Osteocyte (in vitro differentiated cells): ENCODE measurements at places on chromosomes 3 and 15. TPM values are rescaled to one million over a fixed set of nuclear protein-coding genes. Genes with fewer than 3 reads are reported as not detected.

RABL3 gene
- 17.4 and 22.2 TPM in 2 replicates for total RNA-seq

IP6K2 gene
- 101 and 104 TPM in 2 replicates for total RNA-seq

ITGA11 gene
- 1,149 and 1,161 TPM in 2 replicates for total RNA-seq

HRH1 gene
- total RNA-seq: 28.6 and 30.3 TPM in 2 replicates

OXSM gene
- total RNA-seq: 7.7 and 8.3 TPM in 2 replicates

DNA sequence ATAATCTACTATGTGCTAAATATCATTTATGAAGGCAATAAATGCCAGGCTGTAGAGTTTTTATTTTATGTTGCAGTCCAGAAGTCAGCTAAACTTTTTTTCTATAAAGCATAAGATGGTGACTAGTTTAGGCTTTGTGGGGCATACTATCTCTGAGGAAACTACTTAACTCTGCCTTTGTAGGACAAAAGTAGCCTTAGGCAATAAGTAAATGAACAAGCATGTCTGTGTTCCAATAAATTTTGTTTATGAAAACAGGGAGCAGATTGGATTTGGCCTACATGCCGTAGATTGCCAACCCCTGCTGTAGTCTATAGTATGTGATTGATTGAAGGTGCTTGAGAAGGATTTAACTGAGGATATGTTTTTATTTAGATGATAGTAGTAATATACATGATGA is 502.5 kb upstream of the NAALADL2 start:
- H3K36me3 ChIP-seq: no peaks in the 10 kb centered on the region
- DNase-seq: no peak
- H3K27me3 ChIP-seq: no peaks in the 10 kb centered on the region
- no peak overlapping the region for H3K27ac ChIP-seq
- H3K4me1 ChIP-seq: peaks cover 6% of the 10 kb centered on the region

GRCh38 chr15:68797191-68797590 is 23.5 kb downstream of the ANP32A start:
- H3K27me3 ChIP-seq: no peaks in the 10 kb centered on the region
- peak overlapping the region; percentile 56 for H3K27ac ChIP-seq
- H3K36me3 ChIP-seq: peaks cover 7% of the 10 kb centered on the region
- peaks cover 46% of the 10 kb centered on the region for H3K4me1 ChIP-seq

GRCh38 chr15:66224946-66225345 is 28.6 kb downstream of the MEGF11 start:
- H3K4me1 ChIP-seq: no peaks in the 10 kb centered on the region
- peaks cover 40% of the 10 kb centered on the region for H3K27me3 ChIP-seq
- no peak overlapping the region for H3K4me3 ChIP-seq
- no peak for DNase-seq
- no peaks in the 10 kb centered on the region for H3K36me3 ChIP-seq
- no peak overlapping the region for H3K27ac ChIP-seq

DNA sequence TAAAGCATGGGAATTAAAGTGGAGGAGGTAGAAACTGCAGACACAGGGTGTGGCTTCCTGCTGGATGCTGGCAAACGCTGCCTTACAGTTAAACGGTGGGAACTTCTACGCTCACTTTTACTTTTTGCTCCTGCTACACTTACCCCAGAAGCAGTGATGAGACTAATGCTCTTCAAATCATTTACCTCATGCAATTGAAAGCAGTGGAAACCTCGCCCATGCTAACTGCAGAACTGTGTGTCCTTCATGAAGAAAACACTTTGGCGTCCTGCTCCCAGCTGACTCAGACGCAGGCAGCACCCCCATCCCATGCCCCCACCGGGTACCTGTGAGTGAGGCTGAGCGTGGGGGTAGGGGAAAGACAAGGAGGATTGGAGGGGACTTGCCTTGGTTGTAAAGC is 31.8 kb downstream of the UPK1B start:
- H3K36me3 ChIP-seq: peaks cover 20% of the 10 kb centered on the region
- no peaks in the 10 kb centered on the region for H3K27me3 ChIP-seq
- H3K27ac ChIP-seq: peak overlapping the region; percentile 39
- peaks cover 19% of the 10 kb centered on the region for H3K4me1 ChIP-seq
- DNase-seq: no peak

- no peak overlapping the region for H3K4me3 ChIP-seq
- DNase-seq: no peak
- H3K36me3 ChIP-seq: no peaks in the 10 kb centered on the region
- peaks cover 2% of the 10 kb centered on the region for H3K4me1 ChIP-seq
- peaks cover 46% of the 10 kb centered on the region for H3K27me3 ChIP-seq
These were observed 53.3 kb downstream of the GJD2 start for GRCh38 chr15:34701536-34701935.

DNA sequence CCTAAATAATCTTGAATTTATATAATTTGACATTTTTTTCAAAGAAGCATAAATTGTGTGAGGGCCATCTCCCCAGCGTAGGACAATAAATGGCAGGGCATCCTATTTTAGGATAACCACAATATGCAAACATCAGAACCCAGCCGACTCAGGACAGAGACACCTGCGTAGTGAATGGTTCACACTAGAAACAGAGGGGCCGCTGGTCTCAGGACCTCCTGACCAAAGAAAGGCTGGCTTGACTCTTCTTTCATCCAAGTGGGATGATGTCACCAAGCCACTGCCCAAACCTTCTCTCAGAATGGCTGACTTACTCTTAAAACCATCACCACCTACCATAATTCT is 162.1 kb downstream of the FOXP1 start:
- no peak overlapping the region for H3K27ac ChIP-seq
- no peaks in the 10 kb centered on the region for H3K36me3 ChIP-seq
- no peak overlapping the region for H3K4me3 ChIP-seq

DNA sequence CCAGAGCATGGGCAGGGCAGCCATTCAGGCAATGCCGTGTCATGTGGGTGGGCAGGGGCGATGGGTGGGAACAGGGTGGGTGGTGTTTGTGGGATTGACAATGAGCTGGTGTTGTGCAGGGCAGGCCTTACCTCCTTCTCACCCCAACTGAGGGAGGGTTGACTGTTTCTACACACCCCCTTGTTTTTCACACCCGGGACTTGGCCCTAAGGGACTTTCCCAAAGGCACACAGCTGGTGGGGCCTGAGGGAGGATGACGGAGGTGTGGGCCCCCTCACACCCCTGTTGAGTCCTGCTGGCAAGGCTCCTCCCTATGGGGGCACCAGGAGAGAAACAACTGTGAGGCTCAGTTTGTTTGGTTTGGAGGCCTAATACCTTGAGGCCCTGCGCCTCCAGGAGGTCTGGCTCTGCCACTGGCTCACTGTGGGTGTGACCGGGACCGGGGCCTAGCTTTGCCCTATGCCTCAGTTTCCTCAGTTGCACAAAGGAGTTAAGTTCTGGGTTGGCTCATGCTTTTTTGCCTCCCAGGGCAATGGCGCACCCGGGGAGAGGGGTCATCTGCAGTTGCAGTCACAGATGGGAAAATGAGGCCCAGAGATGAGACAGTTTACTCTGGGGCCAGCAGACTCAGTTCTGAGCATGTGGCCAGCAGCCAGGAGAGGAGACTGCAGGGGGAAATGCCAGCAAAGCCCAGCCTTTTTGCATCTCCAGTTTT is 5.1 kb upstream of the DNAH1 start:
- no peaks in the 10 kb centered on the region for H3K4me1 ChIP-seq
- no peak overlapping the region for H3K27ac ChIP-seq
- no peak for DNase-seq
- peaks cover 3% of the 10 kb centered on the region for H3K36me3 ChIP-seq
- H3K27me3 ChIP-seq: no peaks in the 10 kb centered on the region

- DNase-seq: no peak
- peak overlapping the region; percentile 92 for H3K27ac ChIP-seq
- H3K36me3 ChIP-seq: no peaks in the 10 kb centered on the region
- H3K27me3 ChIP-seq: no peaks in the 10 kb centered on the region
- peaks cover 36% of the 10 kb centered on the region for H3K4me1 ChIP-seq
These were observed 1.3 kb downstream of the TTBK2 start for GRCh38 chr15:42919308-42919707.

GRCh38 chr3:58084788-58085543 is 76.7 kb downstream of the FLNB start:
- peaks cover 10% of the 10 kb centered on the region for H3K4me1 ChIP-seq
- DNase-seq: no peak
- H3K36me3 ChIP-seq: peaks cover 13% of the 10 kb centered on the region
- no peak overlapping the region for H3K27ac ChIP-seq
- no peak overlapping the region for H3K4me3 ChIP-seq

DNA sequence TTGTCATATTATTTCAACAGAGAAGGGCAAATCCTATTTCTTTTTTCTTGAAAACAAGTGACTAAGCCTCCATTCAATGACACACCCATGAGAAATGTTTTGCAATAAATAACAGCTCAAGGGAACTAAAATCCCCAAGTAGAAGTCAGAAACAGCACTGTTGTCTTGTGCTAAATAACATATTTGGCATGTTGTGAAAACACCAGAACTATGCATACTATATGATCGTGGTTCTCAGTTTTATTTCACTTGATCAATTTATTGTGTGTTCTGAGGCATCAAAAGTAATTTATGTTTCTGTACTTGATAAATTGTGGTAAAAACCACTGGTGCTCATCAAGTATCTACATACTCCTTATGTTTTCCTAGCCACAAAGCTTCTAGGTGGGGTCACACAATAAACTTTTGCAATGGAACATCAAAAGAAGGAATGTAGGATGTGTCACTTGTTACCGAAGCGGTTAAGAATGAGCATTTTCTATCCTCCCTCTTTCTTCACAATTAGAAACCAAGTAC is 691.7 kb upstream of the CBLB start:
- no peaks in the 10 kb centered on the region for H3K36me3 ChIP-seq
- H3K4me3 ChIP-seq: no peak overlapping the region
- H3K27me3 ChIP-seq: no peaks in the 10 kb centered on the region
- peak overlapping the region; percentile 0 for H3K27ac ChIP-seq

DNA sequence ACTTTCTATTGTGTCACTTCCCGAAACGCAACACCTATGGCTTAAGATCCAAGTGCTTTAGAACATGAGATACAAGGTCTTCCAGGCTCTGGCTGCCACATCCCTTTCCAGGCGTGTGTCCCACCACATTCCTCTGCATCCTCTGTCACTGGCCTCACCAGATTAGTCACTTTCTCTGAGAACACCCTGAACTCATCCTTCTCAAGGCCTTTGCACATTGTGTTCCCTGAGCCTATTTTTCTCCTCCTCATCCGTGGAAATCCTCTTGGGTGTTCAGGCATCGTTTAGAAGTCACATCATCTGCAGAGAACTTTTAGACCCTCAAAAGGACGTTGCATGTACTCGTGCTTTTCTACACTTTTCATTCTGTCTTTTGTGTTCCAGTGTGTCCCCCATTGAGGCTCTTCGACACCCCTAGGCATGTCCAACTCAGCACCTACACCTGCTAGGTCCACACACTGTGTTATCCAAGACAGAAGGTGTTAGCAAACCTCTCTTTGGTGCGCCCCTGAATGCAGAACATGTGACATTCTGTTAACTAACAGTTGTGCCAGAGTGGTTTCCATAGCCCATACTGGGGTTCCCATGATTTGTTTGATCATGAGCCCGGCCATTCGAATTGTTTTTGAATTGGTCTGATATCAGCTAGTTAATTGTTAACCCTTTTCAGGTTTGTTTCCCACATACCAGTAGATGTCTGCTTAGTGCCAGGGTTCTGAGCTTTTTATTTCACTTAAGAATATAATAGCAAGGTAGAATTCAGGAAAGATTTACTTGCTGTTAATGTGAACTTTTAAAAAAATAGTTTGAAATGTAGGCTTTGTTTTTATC is 67.2 kb downstream of the LPP start:
- H3K27ac ChIP-seq: peak overlapping the region; percentile 58
- peaks cover 66% of the 10 kb centered on the region for H3K4me1 ChIP-seq
- H3K4me3 ChIP-seq: no peak overlapping the region
- H3K27me3 ChIP-seq: no peaks in the 10 kb centered on the region
- no peak for DNase-seq

DNA sequence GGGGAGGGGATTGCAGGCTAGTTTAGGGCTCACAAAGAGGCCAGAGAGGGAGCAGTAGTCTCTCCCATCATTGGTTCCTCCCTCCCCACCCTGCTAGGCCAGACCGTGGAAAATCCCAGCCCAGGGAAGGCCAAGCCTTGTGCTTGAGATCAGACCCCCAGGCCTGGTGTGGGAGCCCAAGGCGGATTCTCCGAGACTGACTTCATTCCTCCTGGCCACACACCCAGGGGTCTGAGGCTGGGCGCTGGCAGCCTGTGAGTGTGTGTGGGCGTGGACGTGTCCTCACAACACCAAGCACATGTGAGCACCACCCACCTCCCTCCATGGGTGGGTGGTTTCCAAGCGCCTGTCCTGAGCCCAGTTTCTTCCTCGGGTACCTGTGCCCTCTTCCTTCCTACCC is 4.1 kb downstream of the LOXL1 start:
- H3K36me3 ChIP-seq: peaks cover 8% of the 10 kb centered on the region
- peak overlapping the region; percentile 96 for H3K27ac ChIP-seq
- DNase-seq: peak; percentile 92
- H3K4me1 ChIP-seq: peaks cover 76% of the 10 kb centered on the region
- H3K4me3 ChIP-seq: peak overlapping the region; percentile 85
